CD4-positive, alpha-beta T cell treated with Interleukin-17A for 4 hours (primary cell): ENCODE measurements at places on chromosomes 3 and 15.

DNA sequence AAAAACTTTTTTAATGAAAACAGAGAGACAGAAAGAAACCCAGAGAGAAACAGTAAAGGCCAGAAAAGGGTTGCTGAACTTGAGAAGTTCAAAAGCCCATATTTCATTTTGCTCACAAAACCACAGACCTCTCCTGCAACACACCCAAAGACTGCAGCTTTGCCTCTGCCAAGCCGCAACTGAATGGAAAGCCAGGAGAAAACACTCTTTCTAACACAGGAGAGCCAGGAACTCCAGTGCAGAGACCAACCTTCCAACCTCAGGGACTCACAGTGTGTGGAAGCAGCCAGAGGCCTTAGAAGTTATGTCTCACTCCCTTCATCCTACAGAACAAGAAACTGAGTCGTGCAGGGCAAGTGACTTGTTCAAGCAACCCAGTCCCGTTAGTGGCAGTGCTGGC lies 163.1 kb upstream of the HES1 start:
- no peak for DNase-seq

DNA sequence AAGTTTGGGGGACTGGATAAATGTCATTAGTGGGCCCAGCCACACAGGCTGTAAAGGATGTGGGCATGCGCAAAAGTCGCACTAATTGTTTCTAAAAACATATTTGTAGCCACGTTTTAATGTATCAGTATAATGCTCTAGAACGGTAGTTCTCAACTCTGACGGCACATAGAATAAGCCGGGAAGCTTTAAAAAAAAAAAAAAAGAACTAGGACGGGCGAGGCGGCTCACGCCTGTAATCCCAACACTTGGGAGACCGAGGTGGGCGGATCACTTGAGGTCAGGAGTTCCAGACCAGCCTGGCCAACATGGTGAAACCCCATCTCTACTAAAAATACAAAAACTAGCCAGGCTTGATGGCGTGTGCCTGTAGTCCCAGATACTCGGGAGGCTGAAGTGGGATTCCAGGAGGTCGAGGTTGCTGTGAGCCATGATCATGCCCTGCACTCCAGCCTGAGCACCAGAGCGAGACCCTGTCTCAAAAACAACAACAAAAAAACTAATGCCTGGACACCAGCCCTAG lies 618 bp upstream of the MON1A start:
- no peak for DNase-seq

GRCh38 chr15:43214169-43214568 lies 6.6 kb downstream of the EPB42 start:
- no peak for DNase-seq

DNA sequence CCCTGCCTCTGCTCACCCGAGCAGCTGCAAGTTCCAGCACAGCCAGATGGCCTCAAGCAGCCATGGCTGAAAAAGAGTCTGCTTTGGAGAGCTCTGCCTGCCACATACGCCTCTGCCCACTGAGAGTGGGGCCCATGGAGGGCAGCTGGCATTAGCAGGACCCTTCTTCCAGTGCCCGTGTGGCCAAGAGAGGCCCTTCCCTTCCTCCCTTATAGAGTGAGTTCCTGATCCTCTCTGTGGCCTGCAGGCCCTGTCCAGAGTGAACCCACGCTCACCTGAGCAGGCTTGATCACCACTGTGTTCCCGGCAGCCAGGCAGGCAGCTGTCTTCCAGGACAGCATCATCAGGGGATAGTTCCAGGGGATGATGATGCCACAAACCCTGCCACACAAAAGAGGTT lies 41.4 kb upstream of the SLC41A3 start:
- no peak for DNase-seq

GRCh38 chr15:54580643-54581042 lies 602.4 kb downstream of the UNC13C start:
- DNase-seq = no peak

GRCh38 chr15:58003810-58004209 lies 61.7 kb downstream of the ALDH1A2 start:
- no peak for DNase-seq

- no peak for DNase-seq
These were observed 194.1 kb downstream of the TPRG1 start for GRCh38 chr3:189365609-189366564.

DNA sequence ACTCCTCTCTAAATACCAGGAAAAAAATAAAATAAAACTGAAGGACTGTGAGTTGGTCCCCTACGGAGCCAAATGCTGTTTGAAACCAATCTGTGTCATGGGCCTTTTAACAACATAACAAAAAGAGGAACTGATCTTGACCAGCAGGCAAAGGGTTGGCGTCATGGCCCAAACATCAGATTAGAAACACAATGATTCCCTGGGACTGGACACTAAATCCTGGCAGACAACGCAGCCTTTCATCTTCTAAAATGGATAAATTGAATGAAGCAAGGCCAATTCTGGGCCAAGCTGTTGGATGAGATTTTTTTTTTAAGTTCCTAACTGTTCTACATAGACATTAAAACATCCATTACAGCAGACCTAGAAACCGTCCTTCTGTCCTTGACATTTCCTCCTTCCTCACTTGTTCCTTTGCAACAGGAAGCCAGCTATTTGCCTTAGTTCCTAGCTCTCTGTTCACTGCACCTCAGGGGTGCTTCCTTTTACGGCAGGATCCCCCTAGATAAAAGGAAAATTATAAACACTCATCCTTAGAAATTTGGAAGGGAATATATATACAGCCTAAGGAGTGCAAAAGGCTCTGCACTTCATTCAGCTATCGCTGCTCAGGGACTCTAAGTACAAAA lies 21.6 kb upstream of the TAFA4 start:
- no peak for DNase-seq

- DNase-seq = no peak
These were observed 331.0 kb upstream of the LRRFIP2 start for GRCh38 chr3:37505415-37505814.

DNA sequence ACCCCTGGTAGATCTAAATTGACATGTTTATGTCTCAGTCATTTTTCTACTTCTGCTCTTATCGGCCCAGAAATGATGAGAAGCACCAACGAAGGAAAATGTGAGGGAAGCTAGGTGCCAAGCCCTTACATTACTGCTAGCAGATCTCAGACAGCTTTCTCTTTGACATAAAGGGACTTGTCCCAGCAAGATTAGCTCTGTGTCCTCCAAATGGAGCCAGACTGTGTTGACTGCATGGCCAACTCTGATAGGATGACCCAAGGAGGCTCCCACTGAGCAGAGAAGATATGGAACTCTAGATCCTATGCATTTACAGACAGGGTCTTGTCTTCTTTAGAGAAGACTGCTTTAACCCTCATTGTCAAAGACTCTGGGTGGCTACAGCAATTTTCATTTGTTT lies 2.8 kb upstream of the MCTP2 start:
- DNase-seq = no peak

- DNase-seq = no peak
These were observed 111.0 kb upstream of the TGFBR2 start for GRCh38 chr3:30495172-30496065.

DNA sequence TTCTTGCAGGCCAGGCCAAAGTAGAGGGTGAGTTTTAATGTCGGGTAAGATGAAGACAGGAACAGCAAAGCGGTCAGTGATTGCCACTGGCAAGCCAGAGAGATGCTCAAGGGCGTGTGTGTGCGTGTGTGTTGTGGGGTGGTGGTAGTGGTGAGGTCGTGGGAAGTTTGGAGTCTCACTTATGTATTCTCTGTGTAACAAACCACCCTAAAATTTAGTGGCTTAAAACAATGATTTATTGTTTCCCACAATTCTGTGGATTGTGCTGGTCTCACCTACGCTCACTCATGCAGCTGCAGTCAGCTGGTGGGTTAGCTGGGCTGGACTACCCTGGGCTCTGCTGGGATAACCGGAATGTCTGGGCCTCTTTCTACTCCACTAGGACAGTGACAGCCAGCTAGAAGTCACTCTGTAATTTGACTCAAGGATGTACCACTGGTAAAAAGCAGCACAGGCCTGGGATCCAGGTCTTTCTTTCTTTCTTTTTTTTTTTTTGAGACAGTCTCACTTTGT lies 50.9 kb upstream of the BHLHE40 start:
- no peak for DNase-seq

GRCh38 chr3:64086479-64087252 lies 63.4 kb upstream of the PSMD6 start:
- no peak for DNase-seq

- peak; percentile 38 for DNase-seq
These were observed 4.3 kb upstream of the FNDC3B start for GRCh38 chr3:172034786-172035685.

- DNase-seq = no peak
These were observed 600.8 kb downstream of the FOXP1 start for GRCh38 chr3:70982700-70983140.

GRCh38 chr15:93141371-93141794 lies 52.4 kb upstream of the RGMA start:
- peak; percentile 35 for DNase-seq

DNA sequence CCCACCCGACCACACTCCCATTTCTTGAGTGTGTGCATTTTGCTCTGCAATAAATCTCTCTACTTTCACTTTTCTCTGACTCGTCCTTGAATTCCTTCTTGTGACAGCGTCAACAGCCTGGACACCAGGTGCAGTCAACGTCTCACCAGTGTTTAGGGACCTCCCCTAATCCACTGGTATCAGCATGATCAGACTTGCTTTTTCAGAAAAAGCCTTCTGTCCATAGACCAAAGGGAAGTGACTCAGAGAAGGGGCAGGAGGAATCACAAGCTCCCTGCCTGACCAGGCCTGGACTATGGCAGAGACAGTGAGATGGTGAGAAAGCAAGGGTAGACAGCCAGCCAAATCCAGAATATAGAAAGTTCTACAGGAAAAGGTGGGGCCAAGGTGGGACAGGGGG lies 15.5 kb downstream of the CCR5 start:
- DNase-seq = no peak

GRCh38 chr3:73148682-73149081 lies 87.2 kb downstream of the EBLN2 start:
- DNase-seq = no peak

- no peak for DNase-seq
These were observed 11.2 kb upstream of the ANO10 start for GRCh38 chr3:43632986-43633385.

- no peak for DNase-seq
These were observed 6.0 kb downstream of the FOXB1 start for GRCh38 chr15:60009980-60010732.

GRCh38 chr3:147574621-147575020 lies 165.5 kb downstream of the ZIC1 start:
- DNase-seq = no peak

- DNase-seq = no peak
These were observed 28.2 kb downstream of the PIK3CB start for GRCh38 chr3:138806376-138807080.

- DNase-seq = no peak
These were observed 27.8 kb downstream of the LIPC start for GRCh38 chr15:58459560-58459959.

- no peak for DNase-seq
These were observed 45.6 kb downstream of the DLEC1 start for GRCh38 chr3:38084334-38085310.

DNA sequence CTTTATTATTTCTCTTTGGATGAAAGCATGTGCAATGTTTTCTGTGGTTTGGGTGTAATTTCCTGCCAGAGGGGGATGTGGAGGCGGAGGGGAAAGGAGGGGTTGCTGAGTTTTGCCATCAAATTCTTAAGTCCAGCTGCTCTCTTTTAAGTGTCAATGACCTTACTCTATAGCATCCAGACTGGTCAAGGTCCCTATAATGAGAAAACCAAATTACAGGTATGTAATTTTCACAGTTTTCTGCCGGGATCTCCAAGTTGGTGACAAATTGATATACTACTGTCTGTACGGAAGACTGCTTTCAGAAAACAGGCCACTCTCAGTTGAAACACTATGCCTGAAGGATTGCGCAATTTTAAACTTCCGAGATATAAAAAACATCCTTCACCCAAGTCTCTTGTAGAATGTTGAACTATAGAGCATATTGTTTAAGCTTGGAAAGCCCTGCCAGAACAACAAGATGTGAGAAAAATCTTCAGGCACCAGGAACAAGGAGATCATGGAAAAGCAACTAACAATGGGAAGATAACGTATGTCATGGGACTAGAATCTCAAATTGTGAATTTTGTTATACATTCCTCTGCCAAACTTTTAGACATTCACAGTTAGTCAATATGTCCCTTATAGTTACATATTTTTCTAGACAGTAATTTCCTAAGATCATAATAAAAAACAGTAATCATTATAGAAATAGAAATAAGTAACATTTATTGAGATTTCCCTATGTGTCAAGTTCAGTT lies 300.7 kb upstream of the SATB1 start:
- DNase-seq = peak; percentile 47
